ENCODE measurements at places on chromosomes 7 and 10. TPM values are rescaled to one million over a fixed set of nuclear protein-coding genes. Genes with fewer than 3 reads are reported as not detected.
A peak's percentile ranks its signal among the peaks of the same experiment; 100 is the strongest.

The AS3MT gene
- 7.6 TPM for total RNA-seq

The THSD7A gene
- 0.29 TPM for total RNA-seq

GRCh38 chr10:96090463-96090800 lies 39.7 kb upstream of the ZNF518A start:
- peaks cover 6% of the 10 kb centered on the region for H3K4me1 ChIP-seq
- H3K4me3 ChIP-seq = peak overlapping the region; percentile 60
- H3K27ac ChIP-seq = peak overlapping the region; percentile 95
- DNase-seq = no peak
- no peaks in the 10 kb centered on the region for H3K36me3 ChIP-seq

- H3K4me3 ChIP-seq = no peak overlapping the region
- H3K4me1 ChIP-seq = peaks cover 37% of the 10 kb centered on the region
- no peaks in the 10 kb centered on the region for H3K36me3 ChIP-seq
- DNase-seq = no peak
- peak overlapping the region; percentile 86 for H3K27ac ChIP-seq
Measured at GRCh38 chr10:124560377-124561105, 98.9 kb downstream of the LHPP start.
